ENCODE measurements at places on chromosomes 5 and 9. TPM values are rescaled to one million over a fixed set of nuclear protein-coding genes. Genes with fewer than 3 reads are reported as not detected.

Gene C5orf46
- total RNA-seq: not detected

- DNase-seq: no peak
Observed at GRCh38 chr9:98504298-98505282, 204.1 kb downstream of the GABBR2 start.

GRCh38 chr9:127877566-127877998 lies at the start of gene AK1:
AK1 (minus strand) TSS chr9:127877675; CDS start chr9:127874617, 3,058 bp downstream.
- peak; percentile 62 for DNase-seq

- DNase-seq: no peak
Observed at GRCh38 chr5:142677198-142677597, 8.7 kb downstream of the FGF1 start.

Gene TUSC1
- 17.9 TPM for total RNA-seq

- no peak for DNase-seq
Observed at GRCh38 chr5:84370176-84370575, 14.5 kb downstream of the EDIL3 start.

DNA sequence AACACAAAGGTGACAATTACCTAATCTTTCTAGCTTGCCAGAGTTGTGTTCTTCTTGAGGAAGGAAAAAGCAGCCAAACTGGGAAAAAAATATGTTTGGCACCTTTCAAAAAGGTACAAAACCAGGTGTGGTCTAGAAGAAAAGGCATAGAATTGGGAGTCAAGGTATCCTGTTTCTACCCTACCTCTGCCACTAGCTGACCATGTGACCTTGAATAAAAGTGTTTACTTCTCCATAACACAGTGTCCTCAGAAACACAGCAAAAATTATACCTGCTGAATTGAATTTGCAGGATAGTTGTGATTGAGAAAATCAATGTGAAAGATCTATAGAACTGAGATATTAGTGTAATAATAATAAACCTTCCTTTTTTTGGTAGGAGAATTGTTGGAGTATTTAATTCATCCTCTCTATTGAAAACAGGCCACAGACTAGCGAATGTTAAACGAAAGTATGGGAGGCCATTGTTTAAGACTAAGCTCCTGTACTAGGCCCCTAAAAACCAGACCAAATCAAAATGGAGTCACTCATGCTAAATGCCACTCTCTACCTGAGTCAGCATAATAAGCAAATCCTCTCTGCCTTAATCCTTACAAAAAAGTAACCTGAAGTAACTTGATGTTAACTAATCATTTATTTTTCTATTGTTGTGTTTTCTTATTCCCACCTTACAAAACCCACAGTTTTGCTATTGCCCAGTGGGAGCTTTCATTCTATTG lies 12.6 kb downstream of the CYFIP2 start:
- DNase-seq: no peak

GRCh38 chr5:139492700-139493192 lies 10.2 kb upstream of the STING1 start:
- DNase-seq: no peak

Gene DDX4
- total RNA-seq: not detected

Measured in HT-29 (cell line).